NCI-H2081 treated with DMSO at 0.1 percent for 48 hours (cell line): ENCODE measurements at places on chromosomes 4 and X.

- DNase-seq, result no peak
Measured at GRCh38 chrX:2401590-2402360, 99.0 kb downstream of the DHRSX start.

DNA sequence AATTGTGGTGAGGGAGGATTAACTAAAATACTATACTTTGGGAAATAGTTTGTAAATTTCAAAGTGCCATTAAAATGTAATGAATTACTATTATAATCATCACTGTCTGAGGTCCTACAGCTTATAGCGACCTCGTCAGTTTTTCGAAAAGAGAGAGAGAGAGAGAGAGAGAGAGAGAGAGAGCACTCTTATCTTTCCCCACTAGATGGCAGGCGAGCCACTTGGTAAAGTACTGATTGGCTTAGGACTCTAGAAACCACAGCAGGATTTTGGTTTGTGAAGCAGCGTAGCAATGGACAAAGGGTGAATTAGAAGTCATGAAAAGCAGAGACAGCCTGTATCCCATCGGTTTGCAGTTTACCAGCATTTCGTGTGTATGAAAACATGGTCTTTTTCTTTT is 52.5 kb downstream of the LINC00632 start:
- no peak for DNase-seq

- no peak for DNase-seq
Measured at GRCh38 chr4:86543560-86544309, 50.4 kb upstream of the PTPN13 start.

GRCh38 chr4:56261027-56261426 is 126.3 kb downstream of the AASDH start:
- no peak for DNase-seq

GRCh38 chr4:148964456-148964855 is 522.2 kb upstream of the NR3C2 start:
- DNase-seq, result no peak

GRCh38 chr4:189001283-189001970 is 862.2 kb downstream of the TRIML1 start:
- DNase-seq, result no peak

GRCh38 chrX:915427-916229 is 285.0 kb downstream of the SHOX start:
- DNase-seq, result no peak

DNA sequence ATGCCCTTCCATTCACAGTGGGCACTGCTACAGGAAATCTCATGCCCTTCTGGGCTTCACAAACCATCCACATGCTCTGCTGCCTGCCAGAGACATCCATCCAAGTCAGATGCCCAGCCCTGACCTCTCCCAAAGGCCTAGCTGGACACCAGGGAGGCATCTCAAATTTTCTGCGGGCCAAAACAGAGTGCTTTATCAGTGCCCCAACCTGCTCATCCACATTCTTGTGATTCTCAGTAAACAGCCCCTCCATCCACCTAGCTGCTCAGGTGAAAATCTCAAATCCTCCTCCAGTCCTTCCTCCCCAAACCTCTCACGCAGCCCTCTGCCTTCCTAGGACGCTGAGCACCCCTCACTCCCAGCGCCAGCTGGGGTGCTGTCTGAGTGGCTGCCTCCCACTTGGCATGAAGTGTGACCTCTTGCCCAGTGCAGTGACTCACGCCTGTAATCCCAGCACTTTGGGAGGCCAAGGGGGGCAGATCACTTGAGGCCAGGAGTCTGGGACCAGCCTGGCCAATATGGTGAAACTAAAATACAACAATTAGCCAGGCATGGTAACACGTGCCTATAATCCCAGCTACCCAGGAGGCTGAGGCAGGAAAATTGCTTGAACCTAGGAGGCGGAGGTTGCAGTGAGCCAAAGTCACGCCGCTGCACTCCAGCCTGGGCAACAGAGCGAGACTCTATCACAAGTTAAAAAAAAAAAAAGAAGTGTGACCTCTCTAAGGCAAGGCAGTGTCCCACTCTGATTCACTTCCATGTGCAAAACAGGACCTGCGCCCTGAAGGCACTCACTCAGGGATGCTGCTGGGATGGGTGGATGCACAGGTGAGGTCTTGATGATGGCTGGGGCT is 1.7 kb upstream of the AFAP1 start:
- no peak for DNase-seq

DNA sequence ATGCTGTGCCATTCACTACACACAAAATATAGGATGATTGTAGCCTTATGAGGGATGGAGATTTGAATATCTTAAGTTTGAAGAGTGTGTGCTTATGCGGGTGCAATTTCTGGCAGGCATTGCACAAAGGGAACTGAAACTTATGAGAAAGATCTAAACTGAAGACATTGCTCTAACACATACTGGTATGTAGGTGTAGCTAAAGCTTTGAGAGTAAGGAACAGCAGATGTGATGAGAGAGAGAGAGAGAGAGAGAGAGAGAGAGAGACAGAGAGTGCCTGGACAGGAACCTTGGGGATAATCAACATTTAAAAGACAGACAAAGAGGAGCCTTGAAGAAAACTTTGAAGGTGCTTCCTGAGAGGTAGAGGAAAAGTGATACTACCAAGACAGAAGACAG is 379.7 kb downstream of the SPRY1 start:
- no peak for DNase-seq

- DNase-seq, result no peak
Measured at GRCh38 chr4:121873604-121874003, 3.3 kb upstream of the BBS7 start.

DNA sequence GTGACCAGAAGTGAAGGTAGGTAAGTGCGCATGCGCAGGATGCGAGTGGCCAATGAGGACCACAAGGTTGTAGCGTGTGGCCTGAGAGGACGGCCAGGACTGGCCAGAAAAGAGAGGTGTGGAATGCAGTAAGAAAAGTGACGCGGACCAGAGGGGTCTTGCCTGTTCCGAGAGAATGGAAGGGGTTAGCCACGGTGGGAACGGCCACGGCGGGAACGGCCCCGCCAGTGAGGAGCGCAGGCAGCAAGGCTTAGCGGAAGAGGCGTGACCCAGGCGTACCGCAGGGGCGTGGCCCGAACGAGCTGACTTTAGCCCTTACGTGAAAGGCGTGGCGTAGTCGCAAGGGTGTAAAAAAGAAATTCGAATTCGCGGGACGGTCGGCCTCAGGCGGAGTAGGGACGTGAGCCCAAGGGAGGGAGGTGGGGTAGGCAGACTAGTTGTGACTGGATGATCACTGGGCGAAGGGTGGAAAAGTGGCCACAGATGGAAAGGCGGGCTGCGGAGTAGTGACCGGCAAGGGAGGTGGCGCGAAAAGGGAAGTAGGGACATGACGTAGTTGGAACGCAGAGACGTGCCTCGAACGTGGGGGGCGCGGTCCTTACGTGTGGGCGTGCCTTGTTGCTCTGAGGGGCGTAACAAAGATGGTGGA is 10.4 kb upstream of the CLTRN start:
- peak; percentile 84 for DNase-seq

DNA sequence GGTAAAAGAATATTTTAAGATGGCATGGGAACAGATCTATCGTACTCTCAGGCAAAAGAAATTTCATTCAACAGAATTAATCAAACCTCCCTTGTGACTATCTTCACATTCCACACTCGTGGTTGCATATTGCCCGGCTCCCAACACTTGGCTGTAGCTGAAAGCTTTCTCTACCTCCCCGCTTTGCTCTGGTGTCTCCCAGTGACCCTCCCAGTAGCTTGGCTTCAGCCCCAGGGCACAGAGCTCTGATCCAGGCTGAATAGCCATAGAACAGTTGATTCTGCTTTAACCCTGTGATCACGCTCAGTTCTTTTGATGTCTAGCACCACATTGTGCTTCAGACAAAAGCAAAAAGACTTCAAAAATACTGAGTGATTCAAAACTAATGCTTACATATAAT is 24.6 kb downstream of the SLC7A11 start:
- no peak for DNase-seq

GRCh38 chr4:168119890-168120289 is 27.6 kb downstream of the ANXA10 start:
- no peak for DNase-seq

- DNase-seq, result no peak
Measured at GRCh38 chr4:78656968-78657445, 105.4 kb downstream of the ANXA3 start.

GRCh38 chr4:8682725-8683124 is 90.2 kb downstream of the CPZ start:
- DNase-seq, result no peak

GRCh38 chr4:180960743-180961401 is 1282.3 kb upstream of the TENM3 start:
- peak; percentile 68 for DNase-seq

DNA sequence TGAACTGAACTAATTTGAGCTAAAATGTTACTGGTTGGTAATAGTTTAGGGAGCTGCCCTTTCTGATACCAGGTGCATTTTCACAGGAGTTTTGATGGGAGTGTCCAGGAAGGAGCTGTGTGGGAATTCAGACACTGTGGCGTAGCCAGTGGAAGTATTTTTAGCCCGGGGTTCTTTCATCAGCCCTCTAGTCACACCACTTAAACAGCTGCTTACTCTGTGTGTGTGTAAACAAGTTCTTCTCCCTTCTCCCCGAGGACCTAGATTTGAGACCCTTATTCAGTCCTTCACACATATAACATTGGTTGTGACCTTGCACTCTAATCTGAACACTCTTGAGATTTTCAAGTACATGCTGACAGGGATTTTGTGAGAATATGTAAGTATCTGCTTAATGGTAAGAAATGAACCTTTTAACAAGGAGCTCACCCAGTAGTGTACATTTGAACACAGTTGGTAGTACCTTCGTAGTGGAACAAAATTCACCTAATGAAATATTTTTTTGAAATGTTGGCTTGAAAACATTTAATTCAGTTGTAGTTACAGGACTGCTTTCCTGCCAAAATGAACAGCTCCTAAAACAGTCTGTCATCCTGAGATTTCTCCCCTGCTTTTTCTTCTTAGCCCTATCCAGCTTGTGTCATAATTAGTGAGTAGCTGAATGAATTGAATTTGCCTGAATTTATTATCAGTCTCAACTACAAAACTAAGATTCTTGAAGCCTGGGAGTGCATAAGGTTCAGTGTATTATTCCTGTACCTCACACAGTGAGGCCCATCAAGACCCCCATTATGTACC is 61.8 kb downstream of the BMPR1B start:
- no peak for DNase-seq

DNA sequence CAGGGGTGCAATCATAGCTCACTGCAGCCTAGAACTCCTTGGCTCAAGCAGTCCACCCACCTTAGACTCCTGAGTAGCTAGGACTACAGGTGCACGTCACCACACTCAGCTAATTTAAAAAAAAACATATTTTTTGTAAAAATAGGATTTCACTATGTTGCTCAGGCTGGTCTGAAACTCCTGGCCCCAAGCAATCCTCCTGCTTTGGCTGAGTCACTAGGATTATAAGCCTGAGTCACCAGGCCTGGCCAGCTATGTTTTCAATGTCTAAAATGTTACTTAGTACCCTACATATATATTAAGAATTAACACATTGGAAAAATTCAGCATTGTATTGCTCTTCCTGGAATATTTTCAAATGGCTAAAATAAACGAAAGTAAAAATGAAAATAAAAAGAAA is 37.5 kb downstream of the PNPLA4 start:
- no peak for DNase-seq

DNA sequence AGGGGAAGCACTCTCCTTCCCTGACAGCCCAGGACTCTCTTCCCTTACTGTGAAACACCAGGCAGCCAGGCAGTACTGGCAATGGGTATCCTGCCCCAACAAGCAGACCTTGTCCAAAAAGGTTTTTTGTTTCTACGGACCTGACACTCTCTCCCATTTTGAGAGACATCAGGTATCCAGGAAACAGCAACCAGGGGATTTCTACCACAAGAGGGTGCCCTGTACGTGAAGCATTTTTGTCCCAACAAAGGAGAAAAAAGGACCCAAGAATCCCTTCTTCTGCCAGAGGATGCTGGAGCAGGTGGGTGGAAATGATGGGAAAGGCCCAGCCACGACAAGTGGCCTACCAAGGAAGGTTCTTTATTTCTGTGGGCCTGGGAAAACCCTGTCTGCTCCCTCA is 65.7 kb upstream of the FGF13 start:
- no peak for DNase-seq

DNA sequence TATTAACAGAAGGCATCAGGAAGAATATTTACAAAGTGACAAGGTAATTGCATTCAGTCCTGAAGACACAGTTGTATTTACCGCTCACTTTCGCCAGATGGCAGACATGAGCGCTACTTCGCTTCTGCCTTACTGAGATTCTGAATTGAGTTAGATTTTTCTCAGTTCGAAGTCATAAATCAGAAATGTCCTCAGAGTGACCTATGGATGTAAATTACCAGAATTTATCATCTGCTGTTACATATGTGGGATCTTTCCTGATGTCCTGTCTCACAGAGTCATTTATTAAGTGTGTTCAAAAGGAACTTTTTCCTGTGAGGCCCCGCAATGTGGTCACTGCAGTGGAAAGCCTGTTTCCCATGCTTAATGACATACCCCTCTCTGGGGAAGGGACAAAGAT is 97.3 kb upstream of the DCLK2 start:
- no peak for DNase-seq

GRCh38 chrX:67720344-67720743 is 176.5 kb downstream of the AR start:
- DNase-seq, result no peak

- DNase-seq, result no peak
Measured at GRCh38 chrX:41789374-41789773, 65.4 kb downstream of the GPR82 start.

- DNase-seq, result no peak
Measured at GRCh38 chr4:146245246-146245645, 30.9 kb downstream of the REELD1 start.

DNA sequence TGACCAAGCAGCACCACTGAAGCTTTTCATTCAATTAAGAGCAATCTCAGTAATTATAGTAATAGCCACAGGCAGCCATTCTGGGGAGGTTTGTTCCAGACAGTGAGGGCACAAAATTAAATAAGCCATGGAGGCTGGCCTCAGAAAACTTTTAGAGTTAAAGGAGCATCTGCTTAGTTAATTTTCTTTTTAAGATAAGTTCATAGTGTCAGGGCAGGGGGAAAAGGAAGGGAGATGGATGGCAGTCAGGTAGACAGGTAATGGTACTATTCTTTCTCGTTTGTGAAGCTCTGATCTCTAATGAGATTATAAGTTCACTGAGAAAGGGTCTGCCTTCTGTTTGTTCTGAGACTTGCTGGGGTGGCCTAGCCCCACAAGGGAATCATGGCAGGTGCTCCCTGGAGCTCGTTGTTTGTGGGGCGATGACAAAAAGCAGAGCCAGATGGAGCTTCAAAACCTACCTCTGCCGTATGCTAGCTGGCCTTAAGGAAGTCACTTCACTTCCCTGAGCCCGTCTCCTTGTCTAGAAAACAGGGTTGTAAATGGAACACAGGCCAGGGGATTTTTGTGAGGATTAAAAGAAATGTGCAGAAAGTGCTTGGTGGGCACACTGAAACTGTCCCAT is 44.6 kb upstream of the FGFBP2 start:
- no peak for DNase-seq

- no peak for DNase-seq
Measured at GRCh38 chr4:99665983-99666382, 8.4 kb upstream of the C4orf54 start.

DNA sequence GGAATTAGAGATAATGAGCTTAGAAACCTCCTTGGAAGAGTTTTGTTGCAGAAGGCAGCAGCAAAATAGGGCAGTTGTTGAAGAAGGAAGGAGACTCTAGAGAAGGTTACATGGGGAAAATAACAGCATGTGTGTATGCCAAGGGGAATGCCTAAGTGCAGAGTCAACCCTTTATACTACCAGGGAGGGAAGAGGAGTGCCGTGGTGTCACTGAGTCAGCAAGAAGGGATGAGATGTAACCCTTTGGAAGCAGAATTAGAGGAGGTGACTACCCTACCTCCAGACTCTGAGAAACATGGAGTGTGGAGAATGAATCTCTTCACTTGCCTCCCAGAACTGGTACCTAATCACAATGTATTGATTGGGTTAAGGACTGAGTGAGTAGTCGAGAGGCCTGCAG is 6.7 kb upstream of the GABRE start:
- no peak for DNase-seq
